Stimulated activated CD8-positive, alpha-beta memory T cell treated with anti-CD3 and anti-CD28 coated beads, Interleukin-15, amount 100 ng/mL, for 4 hours (primary cell): ENCODE measurements at places on chromosomes 4 and X.

DNA sequence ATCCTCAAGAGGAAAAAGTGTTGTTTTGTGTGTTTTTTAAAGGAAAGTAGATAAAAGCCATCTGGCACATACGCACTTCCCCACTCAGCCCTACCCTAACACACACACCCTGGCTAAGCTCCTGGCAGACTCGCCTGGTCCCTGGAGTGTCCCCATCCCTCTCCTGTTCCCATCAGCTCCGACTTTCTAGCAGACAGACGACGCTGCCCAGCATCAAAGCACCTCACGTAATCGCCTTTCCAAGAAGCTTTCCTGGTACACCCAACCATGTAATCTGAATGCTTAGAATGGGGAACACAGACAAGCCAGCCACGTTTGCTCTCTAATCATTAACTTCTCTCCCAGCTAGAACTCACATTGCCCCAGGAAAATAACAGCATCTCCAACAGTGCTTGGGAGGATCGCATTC is 116.2 kb downstream of the AFAP1 start:
- DNase-seq: no peak

GRCh38 chr4:16062601-16063000 is 21.2 kb downstream of the PROM1 start:
- no peak for DNase-seq

DNA sequence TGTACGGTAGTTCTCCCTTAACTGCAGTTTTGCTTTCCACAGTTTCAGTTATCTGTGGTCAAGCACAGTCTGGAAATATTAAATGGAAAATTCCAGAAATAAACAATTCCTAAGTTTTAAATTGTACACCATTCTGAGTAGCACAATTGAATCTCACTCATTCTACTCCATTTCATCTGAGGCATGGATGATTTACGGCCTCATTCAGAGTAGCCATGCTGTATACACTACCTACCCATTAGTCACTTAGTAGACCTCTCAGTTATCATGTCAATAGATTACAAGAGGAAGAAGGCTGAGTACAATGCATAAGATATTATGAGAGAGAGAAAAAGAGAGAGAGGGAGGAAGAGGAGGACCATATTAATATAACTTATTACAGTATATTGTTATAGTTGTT is 77.5 kb downstream of the ENOX2 start:
- no peak for DNase-seq

- DNase-seq: no peak
Measured at GRCh38 chrX:126124721-126125120, 41.4 kb downstream of the DCAF12L2 start.
